ENCODE measurements at places on chromosomes 12 and 14. TPM values are rescaled to one million over a fixed set of nuclear protein-coding genes. Genes with fewer than 3 reads are reported as not detected.

RPL6 gene
- 774 TPM for total RNA-seq

RBMS2 gene
- 40.2 TPM for total RNA-seq

CD27 gene
- 4.4 TPM for total RNA-seq

TMEM229B gene
- total RNA-seq = 10.3 TPM

MRPL42 gene
- 58.2 TPM for total RNA-seq

KRT74 gene
- not detected for total RNA-seq

PTPN6 gene
- total RNA-seq = 43.9 TPM

RPS26 gene
- 54.5 TPM for total RNA-seq

FAM181A gene
- not detected for total RNA-seq

PRB2 gene
- total RNA-seq = not detected

ASCL4 gene
- not detected for total RNA-seq

C12orf43 gene
- total RNA-seq = 14.4 TPM

PLEKHD1 gene
- 0.18 TPM for total RNA-seq

MNAT1 gene
- 11.1 TPM for total RNA-seq

C14orf39 gene
- not detected for total RNA-seq

CBLN3 gene
- total RNA-seq = 2.0 TPM

MYF5 gene
- total RNA-seq = not detected

TAOK3 gene
- total RNA-seq = 58.5 TPM

PMCH gene
- not detected for total RNA-seq

NAB2 gene
- total RNA-seq = 8.9 TPM

KRT82 gene
- not detected for total RNA-seq

KLRC3 gene
- total RNA-seq = not detected

ZNF219 gene
- total RNA-seq = 53.7 TPM

CLEC2B gene
- total RNA-seq = 4.8 TPM

TBX5 gene
- total RNA-seq = not detected

THTPA gene
- total RNA-seq = 16.6 TPM

INSM2 gene
- not detected for total RNA-seq

PIWIL1 gene
- total RNA-seq = 0.31 TPM

CATSPERB gene
- total RNA-seq = 9.8 TPM

VRK1 gene
- 14.6 TPM for total RNA-seq

SYT10 gene
- 0.31 TPM for total RNA-seq

CLEC2A gene
- not detected for total RNA-seq

NFATC4 gene
- total RNA-seq = 12.8 TPM

ABCD2 gene
- 0.45 TPM for total RNA-seq

LRIG3 gene
- 83.4 TPM for total RNA-seq

SLC38A6 gene
- 9.4 TPM for total RNA-seq

RNASE3 gene
- not detected for total RNA-seq

ACTR6 gene
- total RNA-seq = 24.7 TPM

VWF gene
- 48.5 TPM for total RNA-seq

ACOT4 gene
- total RNA-seq = 2.3 TPM

GAS2L3 gene
- total RNA-seq = 26.6 TPM

TM9SF1 gene
- total RNA-seq = 52.7 TPM

POMT2 gene
- total RNA-seq = 15.9 TPM

ANO2 gene
- 1.8 TPM for total RNA-seq

DAO gene
- total RNA-seq = 3.8 TPM

PRR4 gene
- total RNA-seq = 2.3 TPM

AQP2 gene
- not detected for total RNA-seq

CPNE6 gene
- total RNA-seq = 0.31 TPM

TAS2R8 gene
- not detected for total RNA-seq

ZC2HC1C gene
- total RNA-seq = 4.8 TPM

KRT77 gene
- not detected for total RNA-seq

LTB4R2 gene
- total RNA-seq = 4.2 TPM

KRT71 gene
- not detected for total RNA-seq

RIPK3 gene
- 56.6 TPM for total RNA-seq

CBX5 gene
- total RNA-seq = 42.0 TPM

TTC9 gene
- 0.34 TPM for total RNA-seq

C12orf54 gene
- not detected for total RNA-seq

SERPINA9 gene
- total RNA-seq = not detected

SUDS3 gene
- total RNA-seq = 48.7 TPM

Data from left colon (tissue), 2 donors.